ENCODE measurements at places on chromosomes 2 and 18.

GRCh38 chr18:63956755-63957154, 7.7 kb downstream of the HMSD start:
- DNase-seq: no peak

DNA sequence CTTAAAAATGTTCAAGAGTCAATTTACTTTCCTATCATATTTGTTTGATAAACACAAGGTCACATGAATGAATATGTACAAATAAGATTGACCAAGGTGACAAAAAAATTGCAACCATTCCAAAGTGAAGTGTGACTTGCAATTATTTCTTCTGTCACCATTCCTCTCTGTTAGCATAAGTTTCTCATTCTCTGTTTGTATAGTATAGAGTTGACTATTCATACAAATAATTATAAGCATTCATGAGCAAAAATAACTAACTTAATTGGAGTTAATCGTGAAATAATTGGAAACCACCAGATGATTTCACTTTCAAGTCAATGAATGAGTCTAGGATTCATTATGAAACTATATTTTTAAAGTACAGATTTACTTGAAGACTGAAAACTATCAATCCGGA, 42.1 kb downstream of the PGAP1 start:
- no peak for DNase-seq

- no peak for DNase-seq
These were observed 224.7 kb downstream of the MTX2 start for GRCh38 chr2:176493909-176494308.

DNA sequence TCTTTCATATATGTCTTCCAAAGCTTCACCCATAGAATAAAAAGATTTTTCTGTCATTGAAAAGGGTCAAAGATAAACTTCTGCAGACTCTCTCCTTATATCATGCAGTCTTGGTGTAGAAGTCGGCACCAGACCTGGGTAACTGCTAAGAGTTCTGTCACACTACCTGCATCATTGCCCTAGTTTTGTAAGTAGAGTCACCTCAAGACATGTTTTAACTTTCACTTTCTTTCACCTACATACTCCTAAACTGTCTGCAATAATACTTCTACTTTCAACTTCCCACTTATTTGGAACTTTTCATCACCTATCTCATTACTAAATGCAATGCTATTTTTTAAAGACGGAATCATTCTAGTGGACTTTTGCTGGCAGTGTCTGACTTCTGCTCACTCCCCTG, 475.6 kb upstream of the VRK2 start:
- no peak for DNase-seq

DNA sequence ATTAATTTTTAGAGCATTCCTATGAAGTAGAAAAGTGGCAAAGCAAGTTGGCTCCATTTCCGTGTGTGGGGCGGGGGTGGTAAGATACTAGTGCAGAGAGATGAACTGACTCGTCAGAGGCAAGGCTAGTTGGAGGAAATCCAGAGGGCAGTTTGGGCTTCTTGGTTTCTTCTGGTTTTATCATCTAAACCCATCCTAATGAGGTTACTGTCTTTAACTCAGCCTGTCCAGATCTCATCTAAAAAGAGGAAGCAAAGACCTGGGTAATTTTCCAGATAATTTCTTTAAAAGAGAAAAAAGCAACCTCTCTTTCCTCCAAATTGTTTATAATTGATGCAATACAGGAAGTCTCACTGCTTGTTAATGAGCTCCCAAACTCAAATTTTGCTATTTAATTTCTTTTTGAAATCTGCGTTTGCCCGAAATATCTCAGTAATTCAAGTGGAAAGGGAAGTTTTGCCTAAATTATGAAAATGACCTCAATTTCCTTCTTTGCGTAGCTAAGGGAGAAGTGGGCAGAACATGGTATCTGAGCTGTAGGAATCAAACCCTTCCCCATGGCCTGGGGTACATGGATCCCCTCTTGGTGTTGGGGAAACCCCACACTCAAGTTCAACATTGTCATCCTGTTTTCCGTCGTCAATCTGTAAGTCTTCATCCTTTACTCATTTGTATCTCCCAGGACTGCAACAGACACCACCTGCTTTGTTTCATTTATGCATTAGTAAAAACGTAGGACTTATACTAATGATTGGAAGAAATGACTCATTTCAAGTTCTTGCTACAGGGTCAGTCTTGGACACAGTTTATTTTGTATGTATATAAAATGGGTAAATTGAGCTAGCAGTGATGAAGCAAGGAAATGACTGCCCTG, 89.1 kb upstream of the KLF7 start:
- DNase-seq: peak; percentile 68

GRCh38 chr2:144607891-144608521, 88.1 kb upstream of the ZEB2 start:
- peak; percentile 88 for DNase-seq

- peak; percentile 34 for DNase-seq
These were observed 103.7 kb upstream of the UGP2 start for GRCh38 chr2:63738019-63738418.

DNA sequence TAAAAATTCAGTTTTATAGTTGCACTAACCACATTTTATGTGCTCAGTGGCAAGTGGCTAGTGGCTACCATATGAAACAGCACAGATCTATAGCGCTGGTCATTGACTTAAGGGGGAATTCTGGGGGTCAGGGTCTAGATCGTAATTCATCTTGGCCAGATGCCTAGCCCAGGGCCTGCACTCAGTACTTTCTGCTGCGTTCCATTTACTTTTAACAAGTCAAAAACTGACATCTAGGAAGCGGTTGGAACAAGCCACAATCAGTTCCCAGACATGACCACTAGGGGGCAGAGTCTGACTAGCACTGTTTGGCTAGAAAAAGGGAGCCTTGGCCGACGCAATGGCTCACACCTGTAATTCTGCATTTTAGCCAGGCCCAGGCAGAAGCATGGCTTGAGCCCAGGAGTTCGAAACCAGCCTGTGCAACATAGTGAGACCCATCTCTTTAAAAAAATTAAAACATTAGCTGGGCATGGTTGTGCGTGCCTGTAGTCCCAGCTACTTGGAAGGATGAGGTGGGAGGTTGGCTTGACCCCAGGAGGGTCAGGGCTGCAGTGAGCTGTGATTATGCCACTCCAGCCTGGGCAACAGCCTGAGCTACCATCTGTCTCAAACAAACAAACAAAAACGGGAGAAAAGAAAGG, 9.0 kb upstream of the TMBIM1 start:
- peak; percentile 91 for DNase-seq

DNA sequence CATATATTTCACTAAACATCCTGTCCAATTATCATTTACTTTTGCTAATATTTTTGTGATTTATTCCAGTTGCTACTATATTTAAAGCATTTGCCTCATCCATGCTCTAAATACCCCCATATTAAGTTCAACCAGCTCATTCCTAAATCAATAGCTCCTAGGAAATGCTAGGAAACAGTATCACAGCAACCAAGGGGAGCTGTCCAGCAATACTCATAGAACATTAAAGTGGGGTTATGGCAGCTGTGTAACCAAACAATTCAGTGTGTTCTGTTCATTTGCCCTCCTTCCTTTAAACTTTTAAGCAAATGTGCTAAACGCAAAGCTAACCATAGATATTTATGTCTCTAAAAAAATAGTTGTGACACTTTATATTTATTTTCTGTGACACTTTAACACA, 41.1 kb downstream of the ACVR1C start:
- DNase-seq: no peak

- peak; percentile 82 for DNase-seq
These were observed 244.7 kb upstream of the HS6ST1 start for GRCh38 chr2:128563348-128563687.

- DNase-seq: no peak
These were observed 97.8 kb upstream of the CELF4 start for GRCh38 chr18:37663446-37663845.

- no peak for DNase-seq
These were observed 52.4 kb downstream of the GLI2 start for GRCh38 chr2:120787822-120788700.

DNA sequence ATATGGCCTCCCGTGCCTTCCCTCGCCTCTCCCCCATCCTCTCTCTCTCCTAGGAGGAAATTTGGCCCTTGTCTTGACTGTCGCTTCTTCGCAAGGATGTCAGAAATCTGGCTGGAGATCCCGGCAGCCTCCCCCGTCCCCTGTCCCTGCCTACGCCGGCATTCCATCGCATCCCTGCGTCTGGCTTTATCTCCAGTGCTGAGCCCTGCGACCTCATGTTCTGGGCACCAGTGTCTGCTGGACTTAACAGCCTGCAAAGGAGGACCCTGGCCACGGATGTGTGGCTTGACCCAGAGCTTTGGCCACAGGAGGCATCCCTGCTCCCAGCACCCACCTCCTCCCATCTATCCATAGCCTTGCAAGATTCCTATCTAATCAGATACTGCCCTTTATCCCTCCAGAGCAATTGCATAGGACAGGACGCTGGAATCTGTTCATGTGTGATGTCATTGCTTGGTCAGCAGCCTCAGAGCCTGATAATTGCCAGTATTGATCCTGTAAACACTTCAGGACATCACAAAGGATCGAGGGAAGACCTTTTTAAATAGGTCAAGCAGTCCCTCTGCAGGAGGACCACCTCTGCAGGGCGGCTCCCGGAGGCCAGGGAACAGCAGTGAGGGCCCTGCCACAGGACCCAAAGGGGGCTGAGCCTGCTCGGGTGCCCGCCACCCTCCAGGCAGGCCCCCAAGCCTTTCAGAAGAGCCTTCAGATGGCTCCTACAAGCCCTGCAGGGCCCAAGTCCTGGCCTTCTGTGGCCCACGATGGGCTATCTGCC, 168.2 kb downstream of the TWIST2 start:
- no peak for DNase-seq

DNA sequence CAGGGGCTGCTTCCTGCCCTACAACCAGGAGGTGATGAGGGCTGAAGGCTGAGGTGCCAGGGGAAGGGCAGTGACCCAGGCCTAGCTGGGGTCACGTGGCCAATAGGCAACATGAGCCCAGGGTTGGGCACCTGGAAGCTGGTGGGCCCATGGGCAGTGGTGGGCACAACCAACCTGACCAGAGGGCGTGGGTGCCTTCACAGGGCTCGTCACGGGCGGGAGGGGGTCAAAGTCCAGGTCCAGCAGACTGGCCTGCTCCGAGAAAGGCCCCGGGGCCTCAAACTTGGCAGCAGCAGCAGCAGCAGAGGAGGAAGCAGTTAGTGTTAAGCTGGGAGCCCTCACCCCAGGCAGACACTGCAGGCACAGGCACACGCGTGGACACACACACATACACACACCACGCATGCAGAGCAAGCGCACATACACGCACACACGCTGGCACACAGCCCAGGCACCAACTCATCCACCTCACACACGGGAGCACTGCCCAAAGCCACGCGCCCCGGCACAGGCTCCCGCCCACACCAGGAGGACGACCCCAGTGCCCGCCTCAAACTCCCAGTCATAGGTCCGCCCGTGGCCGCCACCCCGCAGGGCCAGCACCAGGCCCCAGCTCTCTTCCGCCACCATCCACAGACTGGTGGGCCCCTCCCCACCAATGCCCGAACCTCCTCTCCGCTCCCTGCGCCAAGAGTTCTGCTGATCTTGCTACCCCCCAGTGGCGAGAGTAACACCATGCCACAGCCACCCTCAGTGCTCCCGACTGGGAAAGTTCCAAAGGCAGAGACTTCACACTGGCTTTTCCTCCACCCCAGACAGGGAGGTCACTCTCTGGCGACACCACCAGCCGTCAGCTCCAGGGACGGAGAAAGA, 53.0 kb downstream of the BIN1 start:
- DNase-seq: peak; percentile 29

- DNase-seq: peak; percentile 23
These were observed 21.3 kb downstream of the SLC66A2 start for GRCh38 chr18:79930020-79930642.

DNA sequence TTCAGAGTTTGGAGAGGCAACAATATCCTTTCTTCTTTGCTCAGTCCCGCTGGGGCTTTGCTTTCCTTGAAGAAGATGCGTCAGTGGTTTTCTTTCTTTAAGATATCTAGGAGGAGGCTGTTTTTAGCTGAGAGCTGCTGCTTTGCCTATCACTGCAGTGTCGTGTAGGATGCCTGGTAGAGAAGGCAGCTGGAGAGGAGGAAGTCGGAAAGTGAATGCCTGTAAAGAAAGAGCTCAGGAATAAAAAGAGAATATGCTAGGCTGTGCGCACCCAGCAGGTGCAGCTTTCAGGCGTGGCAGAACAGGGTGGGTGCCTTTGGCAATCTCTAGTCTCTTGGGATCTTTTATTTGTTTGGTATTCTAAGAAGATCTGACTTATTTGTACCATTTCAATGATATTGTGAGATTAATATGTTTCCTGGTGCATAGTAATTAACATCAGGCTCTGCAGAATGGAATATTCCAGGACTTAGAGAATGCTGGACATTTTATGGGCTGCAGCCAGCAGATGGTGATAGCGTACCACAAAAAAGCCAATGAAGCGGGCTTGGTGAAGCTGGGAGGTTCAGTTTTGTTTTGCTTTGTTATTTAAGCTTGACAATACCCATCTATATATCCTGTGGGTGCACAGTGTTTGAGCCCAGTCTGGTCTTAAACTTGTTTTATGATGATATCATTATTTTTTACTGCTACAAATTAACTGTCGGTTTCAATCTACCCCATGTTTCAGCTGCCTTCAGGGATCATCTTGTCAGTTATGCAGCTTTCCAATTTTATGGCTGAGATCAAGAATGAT, 34.9 kb downstream of the CAVIN2 start:
- DNase-seq: peak; percentile 85

DNA sequence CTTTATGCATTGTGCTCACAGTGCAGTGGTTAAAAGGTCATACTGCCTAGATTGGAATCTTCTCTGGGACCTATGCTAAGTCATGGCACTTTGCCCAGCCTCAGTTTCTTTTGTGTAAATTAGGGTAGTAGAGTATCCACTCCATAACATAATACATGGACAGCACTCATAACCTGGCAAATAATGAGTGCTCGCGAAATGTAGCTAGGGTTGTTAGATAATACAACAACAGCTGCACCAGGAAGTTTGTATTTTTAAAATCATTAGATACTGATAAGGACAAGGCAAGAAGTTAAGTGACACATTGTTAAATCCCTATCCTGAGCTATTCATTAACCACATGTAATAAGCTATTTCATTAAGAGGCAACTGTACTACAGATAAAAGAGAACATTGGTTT, 13.8 kb upstream of the PLA2R1 start:
- no peak for DNase-seq

GRCh38 chr2:159905926-159906714, 108.1 kb upstream of the CD302 start:
- no peak for DNase-seq

DNA sequence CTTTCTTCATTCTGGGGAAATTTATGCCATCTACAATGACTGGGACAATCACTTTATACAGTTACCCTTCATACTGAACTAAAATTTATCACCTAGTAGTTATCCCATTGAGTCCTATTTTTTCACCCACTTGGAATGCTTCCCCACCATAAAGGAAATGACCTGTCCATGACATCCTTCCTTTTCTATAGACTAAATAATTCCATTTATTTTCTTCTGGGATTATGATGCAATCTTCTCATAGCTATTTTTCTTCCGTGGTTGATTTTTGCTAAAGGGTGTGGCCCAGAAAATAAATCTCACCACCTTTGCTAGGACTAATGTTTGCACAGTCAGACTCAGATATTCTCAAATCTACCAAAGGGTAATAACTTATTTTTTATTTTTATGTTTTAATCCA, 186.1 kb upstream of the NRXN1 start:
- no peak for DNase-seq

- no peak for DNase-seq
These were observed 33.5 kb upstream of the RAB27B start for GRCh38 chr18:54794823-54795222.

GRCh38 chr2:169254774-169255173, 107.6 kb downstream of the LRP2 start:
- DNase-seq: peak; percentile 0
